Colonic mucosa (tissue), 4 donors: ENCODE measurements at places on chromosomes 6 and 20.
A peak's percentile ranks its signal among the peaks of the same experiment; 100 is the strongest.

- DNase-seq: no peak
Observed at GRCh38 chr6:105985816-105986632, 100.1 kb upstream of the PRDM1 start.

DNA sequence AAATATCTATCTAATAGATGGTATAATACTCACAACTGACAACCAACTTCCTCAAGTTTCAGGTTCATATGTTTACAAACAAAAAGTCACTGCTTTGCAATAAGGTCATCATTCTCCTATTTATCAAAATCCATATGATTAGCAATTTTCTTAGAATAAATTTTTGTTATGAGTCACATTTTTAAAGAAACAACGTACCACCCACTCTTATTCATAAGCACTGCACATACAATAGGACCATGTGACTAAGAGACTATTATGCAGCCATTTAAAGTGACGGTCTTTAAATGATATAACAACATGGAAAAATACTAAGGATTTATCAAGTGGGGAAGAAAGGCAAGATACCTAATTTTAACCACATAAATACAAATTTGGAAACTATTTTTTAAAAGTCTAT is 40.0 kb downstream of the REPS1 start:
- DNase-seq: no peak

- DNase-seq: no peak
Observed at GRCh38 chr20:23397961-23398360, 23.3 kb downstream of the NAPB start.

- no peak for DNase-seq
Observed at GRCh38 chr6:169205176-169206160, 48.2 kb downstream of the THBS2 start.

DNA sequence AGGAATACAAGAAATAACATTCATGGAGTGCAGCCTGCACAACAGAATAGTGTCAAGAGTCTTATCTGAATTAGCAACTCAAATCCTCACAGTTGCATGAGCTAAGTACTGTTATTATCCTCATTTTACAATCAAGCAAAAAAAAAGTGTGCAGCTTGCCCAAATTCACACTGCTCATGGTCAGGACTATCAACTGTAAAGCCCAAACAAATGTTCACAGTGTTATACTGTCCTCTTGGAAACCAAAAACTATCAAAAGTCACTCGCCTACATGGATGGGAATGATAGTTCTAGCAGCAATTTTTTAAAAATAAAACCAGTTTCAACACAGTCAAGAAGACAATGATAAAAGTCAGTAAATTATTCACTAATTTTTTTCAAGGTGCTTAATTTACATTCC is 114.6 kb upstream of the HSF2 start:
- no peak for DNase-seq

DNA sequence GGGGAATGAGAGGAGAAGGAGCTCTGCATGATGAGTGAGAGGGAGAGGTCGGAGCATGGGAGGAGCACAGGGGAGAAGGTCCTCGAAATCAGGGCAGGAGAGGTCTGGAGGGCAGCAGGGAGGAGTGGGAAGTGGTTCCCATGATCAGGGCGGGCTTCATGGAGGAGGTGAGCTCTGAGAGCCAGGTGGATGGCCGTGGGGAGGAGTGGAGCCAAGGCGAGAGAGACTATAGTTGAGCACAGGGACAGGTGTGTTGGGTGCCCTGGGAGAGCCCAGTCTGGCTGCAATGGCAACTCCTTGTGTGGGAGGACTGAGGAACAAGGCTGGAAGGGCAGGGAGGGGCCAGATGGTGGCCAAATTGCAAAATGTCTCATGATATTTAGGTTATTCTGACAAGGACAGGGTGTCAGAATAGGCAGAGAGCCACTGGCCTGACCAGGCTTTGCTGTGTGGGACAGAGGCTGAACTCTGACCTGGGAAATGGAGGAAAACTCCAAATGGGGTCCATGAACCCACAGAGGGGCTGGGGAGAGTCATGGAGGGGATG is 21.4 kb downstream of the TTBK1 start:
- no peak for DNase-seq

DNA sequence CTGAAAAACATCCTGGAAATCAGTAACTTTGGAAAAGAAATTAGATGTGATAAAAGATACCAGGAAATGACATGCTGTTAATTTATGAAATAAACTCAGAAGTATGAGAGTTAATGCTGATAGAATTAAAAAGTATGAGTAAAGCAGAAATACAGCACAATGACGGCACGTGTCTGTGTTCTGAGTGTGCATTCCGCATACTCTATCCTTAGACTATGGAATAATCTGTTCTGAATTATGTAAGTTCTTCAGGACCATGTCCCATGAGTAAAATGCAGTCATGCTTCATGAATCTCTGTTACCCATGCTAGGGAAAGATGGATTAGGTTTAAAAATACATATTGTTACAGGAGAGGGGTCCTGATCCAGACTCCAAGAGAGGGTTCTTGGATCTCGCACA is 21.7 kb downstream of the HECA start:
- no peak for DNase-seq

- no peak for DNase-seq
Observed at GRCh38 chr6:137095651-137096238, 51.0 kb upstream of the IL20RA start.

GRCh38 chr6:21707524-21708319 is 114.2 kb downstream of the SOX4 start:
- no peak for DNase-seq

DNA sequence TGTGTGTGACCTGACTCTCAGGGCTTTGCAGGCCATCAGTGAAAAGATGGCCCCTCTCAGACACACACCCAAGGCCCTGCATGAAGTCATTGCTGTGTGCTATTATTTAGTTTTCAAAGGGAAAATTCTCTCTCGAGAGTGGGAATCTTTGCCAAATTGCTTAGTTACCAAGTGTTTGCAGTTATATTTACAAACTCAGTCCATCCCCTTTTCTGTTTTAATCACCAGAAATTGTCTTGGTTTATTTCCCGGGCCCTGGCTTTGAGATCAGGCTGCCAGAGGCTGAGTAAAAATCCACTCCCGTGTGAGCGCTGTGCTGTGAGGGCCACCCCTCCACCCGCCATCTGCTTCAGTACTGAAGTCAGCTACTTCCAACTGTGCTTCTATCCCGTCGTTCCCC is 163.1 kb downstream of the SOD2 start:
- DNase-seq: no peak

DNA sequence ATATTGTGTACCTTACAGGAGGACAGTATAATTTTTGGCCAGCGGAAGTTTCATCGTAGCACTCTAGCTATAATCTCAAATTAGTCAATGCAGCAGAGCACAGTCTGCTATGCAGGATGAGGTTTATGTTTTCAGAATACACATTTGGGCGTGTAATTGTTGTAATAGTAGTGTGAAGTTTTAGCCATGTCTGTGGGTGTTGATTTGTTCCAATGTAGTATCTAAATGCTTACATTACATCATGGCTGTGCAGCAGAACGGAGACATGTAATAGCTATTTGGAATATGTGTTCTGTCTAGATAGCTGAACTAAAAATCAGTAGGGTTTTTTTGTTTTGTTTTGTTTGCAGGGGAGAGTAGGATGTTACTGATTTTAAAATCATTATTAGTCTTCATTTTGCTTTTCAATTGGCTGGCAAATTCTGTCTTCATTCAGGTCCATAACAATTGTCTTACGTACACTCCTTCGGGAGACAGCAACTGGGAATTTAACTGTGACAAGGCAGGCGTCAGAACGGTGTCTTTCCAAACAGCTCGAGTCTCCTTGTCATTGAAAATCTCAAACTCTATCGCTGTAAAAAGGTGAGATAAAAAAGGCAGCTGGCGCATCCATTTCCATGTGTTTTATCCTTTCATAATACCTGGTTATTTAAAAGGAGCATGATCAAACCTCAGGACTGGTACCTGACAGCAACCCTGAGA is 65.1 kb upstream of the CDH4 start:
- no peak for DNase-seq

DNA sequence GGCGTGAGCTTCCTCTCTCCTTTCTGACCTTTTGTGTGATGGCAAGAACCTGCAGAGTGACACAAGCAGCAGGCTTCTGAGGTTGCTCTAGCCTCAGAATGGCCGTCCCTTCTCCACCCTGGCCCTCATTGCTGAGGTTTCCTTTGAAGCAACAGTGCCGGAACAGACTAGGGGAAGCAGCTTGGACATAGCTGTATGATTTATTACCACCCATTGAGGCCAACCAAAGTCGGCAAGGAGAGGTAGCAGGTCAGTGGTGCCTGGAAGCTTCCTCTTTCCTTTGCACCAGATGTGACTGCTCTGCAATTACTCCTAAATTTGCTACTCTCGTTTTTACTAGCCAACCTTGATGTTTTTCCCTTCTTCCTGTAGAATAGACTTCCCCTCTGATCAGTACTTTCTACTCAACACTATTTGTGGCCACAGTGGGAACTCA is 31.4 kb downstream of the PTPN1 start:
- DNase-seq: no peak

DNA sequence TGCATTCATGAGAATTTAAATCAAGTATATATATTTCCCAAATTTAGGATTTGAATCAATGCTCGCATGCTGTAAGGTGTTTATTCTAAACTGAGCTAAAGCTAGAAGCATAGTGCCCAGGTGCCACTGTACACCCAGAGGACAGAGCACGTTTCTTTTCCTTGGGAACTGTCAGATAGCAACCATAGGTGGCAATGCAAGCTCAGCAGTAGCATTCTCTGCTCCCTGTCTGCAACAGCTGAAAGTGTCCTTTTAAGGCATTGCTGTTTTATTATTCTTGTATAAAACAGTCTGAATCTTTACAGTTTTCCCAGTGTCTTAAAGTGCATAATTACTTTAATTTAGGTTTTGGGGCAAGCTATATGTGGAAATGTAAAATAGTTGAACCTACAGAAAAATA is 443.4 kb upstream of the MMS22L start:
- DNase-seq: no peak

GRCh38 chr6:148770408-148771211 is 23.8 kb downstream of the UST start:
- no peak for DNase-seq

DNA sequence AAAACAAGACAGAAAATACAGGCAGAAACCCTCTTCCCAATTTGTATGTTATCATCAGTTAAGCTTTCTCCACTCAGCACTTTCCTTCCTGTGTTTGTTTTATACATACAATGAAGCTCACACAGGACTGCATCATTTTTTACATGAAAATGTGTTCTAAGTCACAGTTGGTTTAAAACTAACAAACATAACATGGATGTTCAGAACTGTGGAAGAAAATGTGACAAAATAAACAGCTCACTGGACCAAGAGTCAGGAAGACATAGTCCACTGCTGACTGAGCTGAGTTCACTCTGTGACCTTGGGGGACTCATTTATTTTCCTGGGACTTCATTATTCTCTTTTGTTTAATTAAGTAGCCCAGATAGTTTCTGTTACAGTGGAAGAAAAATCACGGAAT is 331.5 kb downstream of the SYNE1 start:
- no peak for DNase-seq

GRCh38 chr6:10507715-10508114 is 13.4 kb upstream of the GCNT2 start:
- no peak for DNase-seq

DNA sequence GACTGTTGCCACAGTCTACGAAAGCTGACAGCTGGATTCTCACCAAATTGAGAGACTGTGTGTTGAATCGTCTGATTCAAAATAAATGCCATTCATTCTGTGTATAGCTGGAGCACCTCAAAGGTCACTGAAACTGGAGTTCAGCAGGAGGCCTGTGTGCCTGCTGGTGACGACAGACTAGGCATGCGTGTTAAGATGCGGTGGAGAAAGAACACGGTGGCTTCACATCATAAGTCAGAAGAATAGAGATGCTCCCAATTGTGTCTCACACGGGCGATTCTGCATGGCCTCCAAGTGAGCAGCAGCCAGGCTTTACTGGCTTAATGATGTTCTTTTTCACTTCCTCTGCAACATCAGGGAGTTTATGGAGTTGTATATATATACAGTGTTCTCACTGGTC is 32.3 kb downstream of the SNHG17 start:
- DNase-seq: no peak

DNA sequence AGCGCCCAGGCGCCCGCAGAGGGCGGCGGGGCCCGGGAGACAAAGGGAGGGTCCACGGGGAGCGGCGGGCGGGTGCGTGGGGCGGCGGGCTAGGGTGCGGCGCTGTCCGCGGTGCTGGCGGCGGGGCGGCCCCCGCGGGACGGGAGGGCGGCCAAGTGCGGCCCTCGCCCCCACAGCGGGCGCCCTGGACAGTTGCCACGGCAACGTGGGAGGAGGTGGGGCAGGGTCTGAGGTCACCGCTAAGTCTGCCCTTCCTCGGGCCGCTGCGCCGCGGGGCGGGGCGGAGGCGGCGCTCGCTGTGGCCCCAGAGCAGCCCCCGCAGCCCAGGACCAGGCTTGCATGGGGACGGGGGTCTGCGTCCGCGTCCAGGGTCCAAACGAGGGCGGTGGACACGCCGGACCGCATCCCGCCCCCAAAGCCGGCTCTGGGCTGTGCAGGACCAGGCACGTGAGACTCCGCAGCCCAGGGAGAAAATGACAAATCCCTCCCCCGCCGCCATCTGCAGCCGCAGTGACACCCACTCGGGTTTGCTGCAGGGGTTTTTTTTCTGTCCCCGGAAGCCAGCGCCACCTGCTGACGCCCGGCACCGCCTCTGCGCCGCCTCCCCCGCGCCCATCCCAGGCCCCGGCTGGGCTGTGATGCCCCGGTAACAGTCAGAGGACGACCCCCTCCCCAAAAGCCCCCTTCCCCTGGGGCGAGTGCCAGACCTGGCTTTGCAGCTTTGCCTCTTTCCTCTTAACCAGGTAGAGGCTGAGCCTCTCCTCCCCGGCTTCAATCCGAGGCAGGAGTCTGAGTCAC is 36.8 kb downstream of the YTHDF1 start:
- DNase-seq: peak; percentile 35

GRCh38 chr6:21732731-21733130 is 139.2 kb downstream of the SOX4 start:
- no peak for DNase-seq

DNA sequence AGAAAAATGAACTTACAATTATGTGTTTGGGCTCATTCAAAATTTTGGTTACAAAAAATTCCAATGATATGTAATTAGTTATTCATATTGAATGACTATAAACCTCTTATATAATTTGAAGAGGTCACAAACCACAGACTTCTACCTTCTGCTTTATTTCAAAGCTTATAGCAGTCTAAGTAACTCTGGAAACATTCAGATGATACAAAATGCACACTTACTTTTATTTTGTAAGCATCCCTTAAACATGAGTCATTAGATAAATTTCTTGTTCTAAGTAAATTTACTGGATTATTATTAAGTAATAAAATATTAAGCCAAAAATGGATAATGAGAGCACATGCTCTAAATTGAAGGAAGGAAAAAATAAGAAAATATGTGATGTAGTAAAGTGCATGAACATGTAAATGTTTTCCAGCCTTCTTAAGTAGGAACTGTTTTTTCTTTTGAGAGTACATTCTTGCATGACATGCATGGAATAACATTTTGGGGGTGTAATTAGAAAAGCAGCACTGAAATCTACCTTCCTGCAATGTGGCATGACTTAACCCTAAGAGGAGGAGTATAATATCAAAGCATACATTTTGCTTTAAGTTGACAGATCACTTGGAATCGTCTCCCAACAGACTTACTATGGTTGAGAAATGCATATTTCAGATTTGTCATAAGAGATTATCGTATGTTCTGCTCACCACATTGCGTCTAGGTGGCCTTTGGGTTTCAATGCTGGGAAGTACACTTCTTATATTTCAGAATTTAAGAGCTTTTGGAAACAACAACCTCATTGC is 372.7 kb upstream of the HSF2 start:
- DNase-seq: no peak
